ENCODE measurements at places on chromosomes 2 and 18.

GRCh38 chr2:25897506-25897905 lies 19.2 kb upstream of the ASXL2 start:
- DNase-seq = peak; percentile 4

GRCh38 chr18:58858591-58859468 lies 5.8 kb upstream of the ZNF532 start:
- no peak for DNase-seq

- DNase-seq = no peak
Observed at GRCh38 chr2:109392140-109392539, 221.6 kb downstream of the SEPTIN10 start.

DNA sequence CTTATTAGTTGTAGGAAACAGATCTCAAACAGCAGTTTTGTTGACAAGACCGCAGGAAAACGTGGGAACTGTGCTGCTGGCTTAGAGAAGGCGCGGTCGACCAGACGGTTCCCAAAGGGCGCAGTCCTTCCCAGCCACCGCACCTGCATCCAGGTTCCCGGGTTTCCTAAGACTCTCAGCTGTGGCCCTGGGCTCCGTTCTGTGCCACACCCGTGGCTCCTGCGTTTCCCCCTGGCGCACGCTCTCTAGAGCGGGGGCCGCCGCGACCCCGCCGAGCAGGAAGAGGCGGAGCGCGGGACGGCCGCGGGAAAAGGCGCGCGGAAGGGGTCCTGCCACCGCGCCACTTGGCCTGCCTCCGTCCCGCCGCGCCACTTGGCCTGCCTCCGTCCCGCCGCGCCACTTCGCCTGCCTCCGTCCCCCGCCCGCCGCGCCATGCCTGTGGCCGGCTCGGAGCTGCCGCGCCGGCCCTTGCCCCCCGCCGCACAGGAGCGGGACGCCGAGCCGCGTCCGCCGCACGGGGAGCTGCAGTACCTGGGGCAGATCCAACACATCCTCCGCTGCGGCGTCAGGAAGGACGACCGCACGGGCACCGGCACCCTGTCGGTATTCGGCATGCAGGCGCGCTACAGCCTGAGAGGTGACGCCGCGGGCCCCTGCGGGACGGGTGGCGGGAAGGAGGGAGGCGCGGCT lies at the start of gene TYMS:
Gene TYMS (plus strand): TSS at position 343 of the 690 bp plus-strand sequence. CDS start 90 bp downstream, at position 433.
- peak; percentile 87 for DNase-seq

DNA sequence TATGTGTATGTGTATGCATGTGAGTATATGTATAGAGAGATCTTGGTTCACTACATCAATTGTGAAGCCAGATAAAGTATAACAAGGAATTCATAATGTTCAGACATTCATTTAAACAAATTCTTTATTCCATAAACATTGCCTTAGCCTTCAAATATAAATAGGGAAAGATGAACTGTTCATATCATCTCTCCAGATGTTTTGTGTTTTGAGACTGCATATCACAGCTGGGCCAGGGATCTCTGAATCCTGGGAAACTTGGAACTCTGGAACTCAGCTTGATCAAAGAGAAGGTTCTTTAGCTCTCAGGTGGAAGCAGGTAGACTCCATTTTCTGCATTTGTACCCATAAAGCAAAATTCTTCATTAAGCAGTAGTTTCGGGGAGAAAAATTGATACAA lies 272.6 kb upstream of the ETAA1 start:
- DNase-seq = no peak

GRCh38 chr2:226977775-226978190 lies 141.9 kb downstream of the RHBDD1 start:
- DNase-seq = no peak

- no peak for DNase-seq
Observed at GRCh38 chr2:70779491-70779890, 11.0 kb downstream of the FIGLA start.

DNA sequence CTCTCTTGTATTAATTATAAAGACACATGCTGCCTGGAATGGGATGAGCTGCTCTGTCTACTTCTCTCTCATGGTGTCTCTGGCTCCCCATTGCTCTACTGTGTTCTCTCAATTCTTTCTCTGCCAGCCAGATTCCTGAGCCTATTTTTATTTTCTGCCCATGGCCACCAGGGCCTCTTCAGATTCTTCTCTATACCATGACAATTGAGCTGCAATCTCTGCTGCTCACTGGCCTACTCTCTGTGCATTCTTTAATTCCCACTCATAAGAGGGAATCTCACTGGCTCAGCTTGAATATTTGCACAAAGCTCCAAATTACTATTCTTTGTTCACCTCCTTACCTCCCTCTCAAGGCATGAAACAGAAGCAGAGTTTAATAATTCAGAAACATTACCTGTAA lies 161.4 kb upstream of the GULP1 start:
- DNase-seq = no peak

DNA sequence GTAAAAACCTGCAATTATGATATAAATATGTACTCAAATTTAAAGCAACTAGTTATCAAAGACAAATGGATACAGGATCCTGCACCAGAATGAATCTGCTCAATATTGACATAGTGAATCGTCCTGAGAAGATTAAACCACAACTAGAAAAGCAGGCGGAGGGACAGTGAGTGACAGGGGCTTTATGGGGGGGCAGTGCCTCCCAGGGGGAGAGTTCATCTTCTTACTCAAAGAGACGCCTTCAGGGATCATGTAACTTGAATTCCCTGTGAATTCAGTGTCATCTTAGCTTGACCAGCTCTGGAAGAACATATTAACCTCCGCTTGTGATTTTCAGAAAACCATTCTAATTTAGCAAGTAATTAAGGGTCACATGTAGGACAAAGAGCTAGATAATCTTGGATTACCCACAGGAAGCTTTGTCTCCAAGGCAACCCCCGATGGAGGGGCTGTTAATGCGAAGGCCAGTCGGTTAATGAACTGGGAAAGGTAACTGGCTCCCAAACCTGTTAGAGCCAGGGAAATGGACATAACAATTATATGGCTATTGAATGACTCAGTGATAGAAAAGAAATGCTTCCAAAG lies 17.4 kb upstream of the LMAN1 start:
- DNase-seq = no peak

DNA sequence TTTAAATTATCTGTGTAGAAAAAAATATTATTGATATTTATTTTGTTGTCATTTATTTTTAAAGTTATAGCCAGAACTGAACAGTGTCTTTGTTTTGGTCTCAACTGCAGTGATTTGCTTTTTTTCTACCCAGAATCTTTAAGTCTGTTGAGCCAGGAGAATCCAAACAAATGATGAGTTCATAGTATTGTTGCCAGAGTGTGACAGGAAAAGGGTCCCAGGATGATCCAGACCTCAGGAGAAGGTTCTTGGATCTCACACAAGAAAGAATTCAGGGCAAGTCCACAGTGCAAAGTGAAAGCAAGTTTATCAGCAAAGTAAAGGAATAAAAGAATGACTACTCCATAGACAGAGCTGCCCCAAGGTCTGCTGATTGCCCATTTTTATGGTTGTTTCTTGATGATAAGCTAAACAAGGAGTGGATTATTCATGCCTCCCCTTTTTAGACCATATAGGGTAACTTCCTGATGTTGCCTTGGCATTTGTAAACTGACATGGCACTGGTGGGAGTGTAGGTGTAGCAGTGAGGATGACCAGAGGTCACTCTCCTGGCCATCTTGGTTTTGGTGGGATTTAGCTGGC lies 127.1 kb downstream of the AGPS start:
- no peak for DNase-seq

DNA sequence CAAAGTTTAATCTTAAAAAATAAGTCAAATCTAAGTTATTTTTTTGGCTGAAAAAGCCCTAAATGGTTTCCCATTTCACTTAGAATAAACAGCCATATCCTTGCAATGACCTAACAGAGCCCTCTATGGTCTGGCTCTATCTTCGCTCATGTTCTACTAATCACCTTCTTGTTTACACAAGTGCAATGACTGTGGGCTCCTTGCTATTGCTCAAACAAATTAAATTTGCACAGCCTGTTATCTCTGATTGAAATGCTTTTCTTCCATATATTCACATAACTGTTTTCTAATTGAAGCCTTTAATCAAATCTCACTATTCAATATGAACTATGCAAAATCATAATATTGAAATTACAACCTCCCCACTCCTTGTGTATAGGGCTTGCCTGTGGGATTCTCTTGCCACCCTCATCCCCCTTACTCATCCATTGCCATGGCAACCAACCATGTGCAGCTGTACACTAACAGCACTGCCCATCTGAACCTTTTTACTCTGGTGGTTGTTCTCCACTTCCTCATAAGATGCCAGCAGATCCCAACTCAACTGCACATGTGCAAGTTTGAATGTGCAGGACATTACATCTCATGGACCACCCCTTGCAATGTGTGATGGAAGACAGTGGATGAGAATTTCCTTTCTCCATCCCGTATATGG lies 1083.2 kb downstream of the SOCS6 start:
- no peak for DNase-seq

- DNase-seq = no peak
Observed at GRCh38 chr18:78790960-78791359, 188.7 kb upstream of the SALL3 start.

- DNase-seq = no peak
Observed at GRCh38 chr2:9021563-9022211, 18.2 kb upstream of the MBOAT2 start.

DNA sequence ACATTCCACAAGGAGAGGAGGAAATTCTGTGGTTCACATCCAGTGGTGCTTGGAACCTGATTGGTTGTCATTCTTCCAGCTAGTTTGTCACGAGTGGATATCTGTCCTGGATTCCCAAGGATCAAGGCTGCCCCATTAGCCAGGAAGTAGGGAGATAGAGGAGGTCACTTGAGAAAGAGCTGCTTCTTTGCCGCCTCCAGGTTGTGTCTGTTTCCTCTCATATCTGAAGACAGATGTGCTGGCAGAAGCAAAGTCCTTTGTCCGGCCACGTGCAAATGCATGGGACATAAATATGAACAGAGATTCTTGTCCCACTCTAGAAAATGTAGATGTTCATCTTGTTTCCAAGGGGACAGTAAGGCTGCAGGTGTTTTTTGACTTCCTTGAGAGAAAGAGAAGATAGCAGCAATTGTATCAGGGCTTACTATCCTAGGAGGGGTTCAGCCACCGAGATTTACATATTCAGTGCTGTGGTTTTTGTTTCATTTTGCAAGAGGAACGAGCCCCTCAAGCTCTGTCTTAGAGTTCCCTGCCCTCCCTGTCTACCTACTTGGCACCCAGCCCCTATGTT lies 174.4 kb downstream of the RPIA start:
- peak; percentile 65 for DNase-seq

- no peak for DNase-seq
Observed at GRCh38 chr2:240456447-240457222, 21.2 kb downstream of the GPC1 start.

DNA sequence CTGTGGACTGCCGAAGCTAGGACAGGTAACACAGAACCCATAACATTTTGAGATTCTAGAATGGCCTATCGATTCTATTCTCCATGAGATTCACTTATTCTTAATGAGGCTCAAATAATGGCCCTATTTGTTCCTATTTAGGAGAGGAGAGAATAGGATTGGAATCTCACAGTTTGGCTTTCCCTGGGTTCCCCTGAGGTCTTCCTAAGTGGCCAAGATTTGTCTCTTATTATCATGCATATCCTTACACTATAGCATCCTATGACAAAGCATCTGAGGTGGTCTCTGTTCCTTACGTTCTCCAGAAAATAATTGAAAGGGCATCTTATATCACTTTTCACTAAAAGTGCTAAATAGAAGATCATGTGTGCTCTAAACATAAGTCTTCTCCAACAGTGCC lies 9.5 kb downstream of the WDPCP start:
- DNase-seq = no peak

DNA sequence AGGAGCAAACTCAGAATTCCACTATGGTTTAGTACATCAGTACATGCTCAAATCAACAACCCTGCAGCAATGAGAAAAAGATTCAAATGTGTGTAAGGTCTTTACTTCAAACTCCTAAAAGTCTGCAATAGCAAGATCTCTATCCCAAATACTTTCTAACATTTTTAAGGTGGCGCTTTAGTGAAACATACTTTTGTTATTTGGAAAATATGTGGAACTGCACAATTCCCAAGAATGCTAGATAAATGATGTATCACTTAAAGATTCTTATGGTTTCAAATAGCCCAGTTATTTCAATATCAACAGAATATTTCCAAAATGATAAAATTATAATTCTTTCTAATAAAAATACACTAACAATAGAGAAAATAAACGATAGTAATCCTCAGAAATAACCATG lies 227.6 kb upstream of the SMAD7 start:
- DNase-seq = no peak

GRCh38 chr2:233090879-233091278 lies 30.7 kb downstream of the INPP5D start:
- DNase-seq = no peak

GRCh38 chr2:203659331-203660049 lies 46.9 kb upstream of the CD28 start:
- DNase-seq = peak; percentile 92

DNA sequence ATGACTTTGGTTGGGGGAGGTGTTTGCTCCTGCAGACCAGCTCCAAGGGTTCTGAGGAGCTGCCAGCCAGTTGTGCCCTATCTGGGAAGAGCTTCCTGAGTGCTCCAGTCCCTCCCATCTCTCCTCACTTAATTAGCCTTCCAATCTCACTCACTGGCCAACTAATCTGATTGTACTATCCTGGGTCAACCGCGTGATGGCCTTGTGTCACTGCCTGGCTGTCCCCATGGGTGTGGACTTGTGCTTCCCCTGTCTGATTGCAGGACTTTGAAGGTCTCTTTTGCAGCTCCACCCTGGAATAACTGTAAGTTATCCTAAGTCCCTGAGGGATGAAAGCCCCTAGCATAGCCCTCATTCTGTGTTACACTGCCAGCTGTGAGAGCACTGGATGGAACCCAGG lies 65.0 kb downstream of the SLC4A5 start:
- DNase-seq = no peak

- DNase-seq = no peak
Observed at GRCh38 chr2:31217465-31218200, at the start of gene CAPN14. Gene CAPN14, minus strand, starts transcription at chr2:31217515. Its CDS starts 12,068 bp downstream, at chr2:31205447.

DNA sequence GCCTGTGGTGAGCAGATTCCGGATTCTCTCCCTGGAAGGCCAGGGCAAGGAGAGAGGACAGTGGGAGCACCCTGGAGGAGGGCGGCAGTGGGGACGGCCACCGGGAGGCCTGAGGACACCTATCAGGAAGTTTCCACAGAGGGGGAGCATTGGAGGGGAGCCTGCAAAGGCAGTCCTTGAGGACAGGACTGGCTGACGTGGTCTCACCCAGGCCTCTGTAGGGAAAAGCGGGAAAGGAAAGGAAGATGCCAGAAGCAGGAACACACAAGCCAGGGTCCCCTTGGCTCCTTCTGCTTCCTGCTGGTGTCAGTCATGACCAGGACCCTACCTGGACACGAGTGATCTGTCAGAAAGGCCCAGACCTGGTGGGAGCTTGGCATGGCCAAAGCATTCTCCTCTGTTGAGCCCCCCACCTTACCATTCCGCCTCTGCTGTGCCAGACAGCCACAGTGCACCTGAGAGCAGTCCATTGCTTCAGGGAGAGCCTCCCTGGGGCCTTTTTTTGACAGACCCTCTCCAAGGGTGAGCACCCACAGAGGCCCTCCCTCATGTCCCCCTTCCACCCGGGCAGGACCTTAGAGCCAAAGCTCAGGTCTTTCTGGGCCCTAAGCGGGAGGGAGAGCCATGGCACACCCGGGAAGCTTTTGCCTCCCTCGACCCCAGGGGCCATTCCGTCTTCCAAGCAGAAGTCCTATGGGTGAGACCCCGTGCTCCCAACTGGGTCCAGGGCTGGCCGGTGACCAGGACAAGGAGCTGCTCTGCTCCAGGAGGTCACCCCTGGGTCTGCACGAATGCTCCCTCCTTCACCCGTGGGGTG lies 333.1 kb downstream of the DYSF start:
- no peak for DNase-seq

- DNase-seq = no peak
Observed at GRCh38 chr2:7525746-7526145, 608.5 kb downstream of the RNF144A start.

GRCh38 chr2:74081030-74081762 lies 66.5 kb downstream of the BOLA3 start:
- no peak for DNase-seq

- DNase-seq = no peak
Observed at GRCh38 chr2:134289225-134289624, 35.4 kb downstream of the MGAT5 start.
